Activated naive CD4-positive, alpha-beta T cell treated with anti-CD3 and anti-CD28 coated beads, Interleukin-2, amount 50 U/mL, for 16 hours (primary cell): ENCODE measurements at places on chromosomes 3 and 15.

GRCh38 chr3:112751564-112752512, 94.8 kb downstream of the CD200R1L start:
- no peak for DNase-seq

DNA sequence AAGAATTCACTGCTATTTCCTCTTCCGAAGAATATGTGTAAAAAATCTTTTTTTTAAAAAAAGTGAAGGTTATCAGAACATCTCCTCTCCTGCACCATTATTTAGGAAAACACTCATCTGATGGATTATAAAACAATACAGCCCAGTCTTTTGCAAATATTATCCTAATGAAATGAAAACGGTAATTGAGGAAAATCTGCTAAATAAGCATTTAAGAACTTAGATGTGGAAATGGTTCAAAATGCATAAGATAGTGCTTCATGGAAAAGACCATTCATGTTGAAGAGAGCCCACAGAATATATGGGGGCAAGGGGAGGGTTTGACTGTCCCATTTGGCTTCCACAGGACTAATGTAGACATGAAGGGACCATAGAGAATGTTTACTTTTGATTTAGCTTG, 47.8 kb downstream of the ISL2 start:
- no peak for DNase-seq

- DNase-seq = no peak
These were observed 49.4 kb downstream of the NKIRAS1 start for GRCh38 chr3:23867400-23867799.

- DNase-seq = no peak
These were observed 2.9 kb upstream of the RPS17 start for GRCh38 chr15:82543160-82543559.

- DNase-seq = no peak
These were observed 5.1 kb upstream of the TM6SF1 start for GRCh38 chr15:83102346-83102745.

DNA sequence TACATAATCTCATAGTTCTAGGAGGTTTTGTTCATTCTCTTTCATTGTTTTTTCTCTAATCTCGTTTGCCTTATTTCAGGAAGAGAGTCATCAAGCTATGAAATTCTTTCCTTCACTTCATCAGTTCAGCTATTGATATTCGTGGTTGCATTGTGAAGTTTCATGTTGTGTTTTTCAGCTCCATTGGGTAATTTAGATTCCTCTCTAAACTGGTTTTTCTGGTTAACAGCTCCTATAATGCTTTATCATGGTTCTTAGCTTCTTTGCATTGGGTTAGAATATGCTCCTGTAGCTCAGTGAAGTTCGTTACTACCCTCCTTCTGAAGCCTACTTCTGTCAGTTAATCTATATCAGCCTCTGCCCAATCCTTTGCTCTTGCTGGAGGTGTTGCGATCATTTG, 69.4 kb upstream of the CD96 start:
- no peak for DNase-seq

DNA sequence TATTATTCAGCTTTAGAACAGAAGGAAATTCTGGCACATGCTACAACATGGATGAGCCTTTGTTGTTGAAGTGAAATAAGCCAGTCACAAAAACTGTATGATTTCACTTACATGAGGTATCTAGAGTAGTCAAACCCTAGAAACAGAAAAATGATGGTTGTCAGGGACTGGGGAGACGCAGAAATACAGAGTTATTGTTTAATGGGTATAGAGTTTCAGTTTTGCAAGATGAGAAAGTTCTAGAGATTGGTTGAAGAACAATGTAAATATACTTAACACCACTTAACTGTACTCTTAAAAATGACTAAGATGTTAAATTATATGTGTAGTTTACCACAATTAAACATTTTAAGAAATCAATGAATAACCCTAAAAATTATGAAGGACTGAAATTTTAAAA, 15.8 kb downstream of the SPTSSB start:
- DNase-seq = no peak

- no peak for DNase-seq
These were observed 2.5 kb upstream of the PLD1 start for GRCh38 chr3:171812811-171813210.

DNA sequence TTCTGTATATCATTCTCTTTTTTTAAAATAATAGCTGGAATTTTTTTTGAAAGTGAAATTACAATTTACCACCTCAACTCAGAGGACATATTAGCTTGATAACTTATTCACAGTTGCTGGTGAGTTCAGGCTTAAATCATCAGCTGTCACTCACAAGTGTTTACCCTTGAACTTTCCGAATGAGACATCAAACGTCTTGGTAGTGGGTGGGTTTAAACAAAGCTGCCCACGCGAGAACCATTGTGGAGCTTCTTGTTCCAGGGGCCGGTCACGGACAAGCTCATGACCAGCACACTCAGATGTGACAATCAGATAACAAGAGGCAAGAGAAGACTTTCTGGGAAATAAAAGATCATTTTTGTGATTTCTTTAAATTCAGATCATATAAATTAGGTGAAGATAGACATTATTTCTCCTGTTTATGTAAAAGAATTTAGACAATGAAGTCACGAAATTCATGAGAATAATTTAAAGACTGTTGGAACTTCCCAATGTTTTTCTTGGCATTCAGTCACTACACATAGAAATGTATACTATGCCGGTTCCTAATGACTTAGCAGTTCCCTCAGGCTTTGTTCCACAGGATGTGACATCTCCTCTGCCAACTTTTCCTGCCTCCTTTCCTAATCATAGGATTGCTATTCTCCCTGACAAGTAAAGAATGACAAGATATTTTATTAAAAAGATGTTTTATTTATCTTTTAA, 29.3 kb downstream of the BTD start:
- no peak for DNase-seq

DNA sequence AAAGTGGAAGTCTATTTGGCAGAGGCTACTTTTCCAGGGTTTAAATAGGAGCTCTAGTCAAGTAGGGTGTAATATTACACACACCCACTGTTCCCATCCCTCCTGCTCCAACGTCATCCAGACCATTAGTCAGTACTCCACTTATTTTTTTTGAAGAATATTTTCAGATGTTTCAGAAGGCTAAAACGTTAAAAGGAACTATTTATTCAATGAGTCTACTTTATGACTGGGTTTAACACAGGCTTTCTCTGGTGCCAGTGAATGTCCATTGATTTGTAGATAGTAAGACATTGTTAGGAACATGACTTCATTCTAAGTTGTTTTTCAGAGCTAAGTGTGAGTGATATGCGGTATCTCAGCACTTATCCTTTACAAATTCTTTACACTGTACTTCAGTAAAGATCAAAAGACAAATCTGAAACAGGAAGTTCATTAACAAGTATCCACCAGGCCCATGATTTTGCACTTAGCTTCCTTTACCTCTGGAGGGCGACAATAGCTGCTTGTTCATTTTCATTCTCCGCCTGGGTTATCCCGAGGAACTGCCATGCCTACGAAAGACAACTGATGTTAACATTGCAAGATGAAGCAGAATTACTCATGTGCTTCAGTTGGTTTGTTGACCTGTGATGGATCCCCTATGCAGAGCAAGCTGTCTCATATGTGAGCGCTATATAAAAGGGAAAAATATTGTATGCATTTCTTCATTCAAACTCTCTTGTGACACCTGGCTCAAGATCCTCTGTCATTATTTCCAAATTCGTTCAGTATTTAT, 158.7 kb downstream of the USP13 start:
- no peak for DNase-seq

GRCh38 chr15:77097248-77097721, 26.4 kb upstream of the TSPAN3 start:
- no peak for DNase-seq

DNA sequence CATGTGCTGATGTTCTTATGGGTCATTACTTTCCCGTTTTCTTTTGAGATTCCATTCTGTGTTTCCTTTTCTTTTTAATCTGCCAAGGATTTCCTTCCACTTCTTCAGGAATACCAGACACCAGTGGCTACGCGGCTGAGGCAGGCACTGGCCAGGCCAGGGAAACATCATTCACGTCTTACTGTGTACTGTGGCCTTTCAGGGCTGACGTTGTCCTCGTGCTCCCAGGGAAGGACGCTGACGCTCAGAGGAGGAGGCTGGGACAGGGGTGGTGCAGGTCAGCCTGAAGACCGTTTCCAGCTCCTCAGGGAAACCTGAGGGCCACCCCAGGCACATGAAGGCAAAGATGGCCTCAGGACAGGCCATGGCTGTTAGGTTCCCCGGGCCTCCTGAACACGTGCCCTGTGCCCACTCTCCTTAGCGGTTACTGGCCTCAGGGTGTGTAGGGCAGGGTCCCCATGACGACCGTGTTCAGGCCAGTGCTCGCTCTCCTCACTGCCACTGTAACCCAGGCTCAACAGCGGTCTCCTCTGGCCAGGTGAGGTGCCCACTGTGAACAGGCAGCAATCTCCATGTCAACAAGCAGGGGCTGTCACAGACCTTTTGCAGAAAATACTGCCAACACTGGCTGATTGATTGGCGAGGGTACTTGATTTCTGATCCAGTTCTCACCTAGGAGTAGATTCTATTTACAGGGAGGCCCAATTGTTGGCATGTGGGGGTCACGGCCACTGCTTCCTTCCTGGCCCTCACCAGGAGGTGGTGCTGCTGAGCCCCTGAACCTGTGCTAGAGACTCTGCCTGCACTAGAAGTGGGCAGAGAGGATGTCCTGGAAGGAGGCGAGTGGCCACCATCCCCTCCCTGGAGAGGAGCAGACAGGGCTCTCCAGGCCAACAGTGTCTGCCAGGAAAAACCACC, 169.5 kb downstream of the ATP10A start:
- DNase-seq = peak; percentile 44

DNA sequence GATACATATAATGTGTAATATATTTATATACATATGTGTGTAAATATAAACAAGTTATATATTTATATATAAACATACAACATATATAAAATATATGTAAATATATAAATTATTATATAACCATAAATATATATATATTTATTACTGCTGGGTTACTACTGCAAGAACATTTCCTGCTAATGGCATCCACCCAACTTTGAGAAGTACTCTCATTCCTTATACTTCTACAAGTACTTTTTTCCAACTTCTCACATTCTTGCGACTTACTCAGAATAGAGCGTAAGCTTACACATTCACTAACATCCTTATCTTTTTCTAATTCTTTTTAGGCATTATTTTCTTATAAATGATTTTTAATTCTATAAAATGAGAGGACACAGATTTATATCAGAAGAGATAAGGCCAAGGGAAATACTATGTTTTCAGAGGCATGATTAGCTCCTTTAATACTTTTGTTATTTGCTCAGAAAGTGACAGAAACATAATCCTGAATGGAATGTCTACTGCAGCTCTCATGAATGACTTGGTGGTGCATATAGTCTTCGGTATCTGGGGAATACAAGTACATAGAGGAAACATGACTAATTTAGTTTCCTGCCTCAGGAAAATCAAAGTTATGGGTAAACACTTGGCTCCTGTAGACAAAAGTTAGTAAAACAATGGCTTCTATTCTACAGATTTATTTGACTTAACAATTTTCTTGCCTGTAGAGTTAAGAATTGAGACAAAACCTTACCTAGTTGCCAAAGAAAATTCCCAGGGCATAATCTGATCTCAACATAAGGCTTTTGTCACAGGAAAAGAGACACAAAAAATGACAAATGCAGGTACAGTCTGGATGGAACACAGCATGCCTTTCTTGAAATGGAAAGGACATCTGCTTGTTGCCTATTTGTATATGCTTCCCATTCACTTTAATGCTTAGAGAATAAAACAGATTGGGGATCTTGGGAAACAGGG, 453.9 kb downstream of the SQOR start:
- DNase-seq = no peak

DNA sequence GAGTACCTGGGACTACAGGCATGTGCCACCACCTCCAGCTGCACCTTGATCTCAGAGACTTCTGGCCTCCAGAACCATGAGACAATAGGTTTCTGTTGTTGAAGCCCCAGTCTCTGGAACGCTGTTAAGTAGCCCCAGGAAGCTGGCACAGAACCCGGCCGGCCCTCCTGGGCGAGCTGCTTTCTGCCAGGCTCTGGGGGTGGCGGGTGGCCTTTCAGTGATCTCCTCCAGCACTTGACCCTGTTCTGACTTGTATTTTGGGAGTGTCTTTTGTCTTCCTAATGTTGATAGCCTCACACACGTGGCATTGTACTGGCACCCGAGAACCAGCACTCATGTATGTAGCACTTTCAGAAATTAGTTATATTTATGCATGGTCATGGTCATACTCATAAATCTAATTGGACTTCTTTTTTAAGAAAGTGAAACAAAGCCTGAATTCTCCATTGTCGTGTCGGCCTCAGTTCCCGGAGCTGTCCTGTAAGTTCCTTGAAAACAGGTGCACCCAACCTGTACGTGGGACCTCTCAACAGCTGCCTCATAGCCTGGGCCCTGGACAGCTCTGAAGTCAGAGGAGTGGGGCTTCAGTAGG, 74.0 kb downstream of the TFRC start:
- DNase-seq = no peak

GRCh38 chr3:50264383-50264963, 4.5 kb upstream of the SEMA3B start:
- no peak for DNase-seq

GRCh38 chr3:42033741-42034140, 57.4 kb upstream of the TRAK1 start:
- DNase-seq = no peak

GRCh38 chr15:43911235-43911781, 84.5 kb downstream of the WDR76 start:
- no peak for DNase-seq

- no peak for DNase-seq
These were observed 34.7 kb upstream of the AQP9 start for GRCh38 chr15:58103482-58103881.

DNA sequence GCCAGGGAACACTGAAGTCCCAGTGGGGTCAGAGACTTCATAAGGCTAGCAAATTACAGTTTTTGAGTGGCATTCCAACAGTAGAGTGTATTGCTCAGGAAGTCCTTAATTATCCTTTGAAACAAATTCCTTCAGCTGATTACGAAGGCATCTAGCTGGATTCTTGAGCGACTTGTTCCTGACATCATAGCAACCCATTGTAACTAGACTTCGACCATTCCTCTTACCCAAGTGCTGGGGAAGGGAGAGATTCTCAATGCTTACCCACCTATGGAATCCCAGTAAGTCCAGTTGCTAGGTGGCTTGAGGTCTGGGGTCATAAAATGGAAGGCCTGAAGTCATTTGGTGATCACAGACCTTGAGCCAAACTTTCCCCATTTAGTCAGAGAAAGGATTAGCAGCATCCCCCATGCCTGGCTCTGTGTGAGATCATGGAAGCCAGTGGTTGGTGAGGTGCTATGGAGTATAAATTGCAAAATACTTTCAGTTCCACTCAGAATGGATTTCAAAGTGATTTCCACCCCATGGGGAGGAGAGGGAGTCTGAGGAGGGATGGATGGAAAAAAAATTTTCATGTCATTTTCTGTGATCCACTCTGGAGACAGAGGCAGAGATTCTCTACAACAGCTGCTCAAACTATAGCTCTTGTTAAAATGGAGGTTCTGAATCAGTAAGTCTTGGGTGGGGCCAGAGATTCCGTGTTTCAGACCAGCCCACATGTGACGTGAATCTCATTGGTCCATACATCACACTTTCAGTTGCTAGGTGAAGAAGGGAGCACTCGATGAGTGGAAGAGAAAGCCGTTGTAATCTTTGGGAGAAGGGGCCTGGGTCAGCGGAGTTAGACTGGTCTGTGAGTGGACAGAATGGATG, 45.7 kb downstream of the CD86 start:
- peak; percentile 13 for DNase-seq

- DNase-seq = no peak
These were observed 25.3 kb downstream of the FOXL2 start for GRCh38 chr3:138921316-138922292.
